ENCODE measurements at places on chromosomes 11 and 22.
A peak's percentile ranks its signal among the peaks of the same experiment; 100 is the strongest.

DNA sequence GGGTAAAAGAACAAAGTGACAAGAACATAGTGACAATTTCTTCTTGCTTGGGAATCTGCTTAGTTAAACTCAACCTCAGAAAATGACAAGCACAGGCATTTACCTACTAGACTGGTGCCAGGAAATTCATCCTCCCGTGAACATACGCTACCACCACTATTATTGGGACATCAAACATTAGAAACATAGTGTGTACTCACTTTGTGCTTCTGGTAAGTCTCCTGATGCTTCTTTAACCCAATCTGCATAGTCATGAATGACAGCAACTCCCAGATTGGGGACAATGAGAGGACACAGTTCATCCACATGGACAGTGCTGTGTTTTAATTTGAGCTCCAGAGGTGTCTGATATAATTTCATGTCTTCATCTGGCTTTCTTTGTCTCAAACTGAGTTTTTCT is 29.2 kb upstream of the CHRNA10 start:
- DNase-seq = no peak

DNA sequence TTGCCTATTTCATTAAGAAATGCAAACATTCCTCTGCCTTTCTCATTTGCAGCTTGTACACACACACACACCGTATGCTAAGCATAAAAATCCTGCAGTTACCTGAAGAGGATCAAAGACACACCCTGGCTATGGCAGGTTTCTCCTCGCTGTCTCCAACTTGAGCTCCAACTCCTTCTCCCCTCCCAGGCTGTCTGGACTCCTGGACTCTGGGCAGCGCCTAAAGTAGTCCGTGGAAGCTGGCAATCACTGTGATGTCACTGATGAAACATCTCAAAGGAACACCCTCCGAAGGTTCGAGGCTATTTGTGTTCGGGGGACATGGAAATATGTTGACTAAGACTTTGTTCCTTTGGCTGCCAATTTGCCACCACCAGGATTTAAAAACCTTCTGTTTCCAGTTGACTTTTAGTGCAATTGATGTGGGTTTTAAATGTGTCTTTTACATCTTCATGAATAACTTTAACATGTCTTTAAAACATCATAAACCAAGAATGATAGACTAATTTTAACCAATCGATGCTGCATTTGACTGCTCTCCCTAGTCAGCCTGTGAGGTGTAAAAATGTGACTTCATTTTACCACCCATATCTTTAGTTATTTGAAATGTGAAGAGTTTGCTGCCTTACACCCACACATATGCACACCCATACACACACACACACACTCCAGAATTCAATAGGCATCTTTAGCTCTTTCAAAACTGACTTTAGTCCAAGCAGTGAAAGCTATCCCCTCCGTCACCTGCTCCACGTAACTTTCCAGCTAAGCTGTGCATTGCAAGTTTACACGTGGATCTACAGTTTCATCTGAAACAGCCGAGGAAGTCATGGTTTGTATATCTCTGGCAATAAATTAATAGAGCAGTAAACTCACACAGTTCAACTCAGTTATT is at the start of gene SLN:
Gene SLN (minus strand): TSS at position 196 of the 895 bp plus-strand sequence.
- no peak for DNase-seq

GRCh38 chr11:3218483-3219280 is at the start of gene MRGPRG:
TSS of gene MRGPRG (minus strand) at chr11:3218813. CDS start at chr11:3218813, 0 bp downstream.
- DNase-seq = no peak

GRCh38 chr11:78350646-78351165 is 66.9 kb downstream of the GAB2 start:
- DNase-seq = no peak

- DNase-seq = no peak
These were observed 18.8 kb upstream of the RBX1 start for GRCh38 chr22:40932396-40932795.

DNA sequence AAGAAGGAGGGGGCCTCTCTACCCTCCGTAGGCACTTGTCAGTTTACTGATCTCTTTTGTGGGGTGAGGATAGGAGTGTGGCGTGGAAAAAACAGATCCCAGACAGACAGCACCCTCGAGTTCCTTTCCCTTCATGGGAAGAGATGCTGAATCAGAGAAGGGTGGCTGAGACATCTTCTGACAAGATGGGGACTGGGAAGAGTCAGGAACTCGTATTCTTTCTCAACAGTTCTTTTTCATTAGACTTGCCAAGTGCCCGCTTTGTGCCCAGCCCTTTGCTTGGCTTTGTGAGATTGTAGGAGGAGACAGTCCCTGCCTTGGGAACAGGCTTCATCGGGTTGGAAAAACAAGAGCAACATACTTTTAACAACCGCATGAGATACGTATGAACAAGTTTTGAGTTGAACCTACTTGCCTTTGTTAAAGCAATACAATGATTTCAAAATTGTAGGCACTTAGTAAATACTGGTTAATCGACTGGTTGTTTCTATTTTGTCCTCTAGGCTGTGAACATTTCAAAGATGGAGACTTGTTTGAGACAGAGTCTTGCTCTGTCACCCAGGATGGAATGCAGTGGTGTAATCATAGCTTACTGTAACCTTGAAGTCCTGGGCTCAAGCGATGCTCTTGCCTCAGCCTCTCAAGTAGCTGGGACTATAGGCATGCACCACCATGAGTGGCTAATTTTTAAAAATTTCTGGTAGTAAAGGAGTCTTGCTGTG is 1.1 kb downstream of the RRM1 start:
- no peak for DNase-seq

GRCh38 chr11:67174311-67174710 is 55.2 kb downstream of the KDM2A start:
- no peak for DNase-seq

- DNase-seq = no peak
These were observed 6.8 kb downstream of the CFL1 start for GRCh38 chr11:65851083-65851579.

- DNase-seq = no peak
These were observed 8.3 kb upstream of the SLC39A13 start for GRCh38 chr11:47399860-47400767.

DNA sequence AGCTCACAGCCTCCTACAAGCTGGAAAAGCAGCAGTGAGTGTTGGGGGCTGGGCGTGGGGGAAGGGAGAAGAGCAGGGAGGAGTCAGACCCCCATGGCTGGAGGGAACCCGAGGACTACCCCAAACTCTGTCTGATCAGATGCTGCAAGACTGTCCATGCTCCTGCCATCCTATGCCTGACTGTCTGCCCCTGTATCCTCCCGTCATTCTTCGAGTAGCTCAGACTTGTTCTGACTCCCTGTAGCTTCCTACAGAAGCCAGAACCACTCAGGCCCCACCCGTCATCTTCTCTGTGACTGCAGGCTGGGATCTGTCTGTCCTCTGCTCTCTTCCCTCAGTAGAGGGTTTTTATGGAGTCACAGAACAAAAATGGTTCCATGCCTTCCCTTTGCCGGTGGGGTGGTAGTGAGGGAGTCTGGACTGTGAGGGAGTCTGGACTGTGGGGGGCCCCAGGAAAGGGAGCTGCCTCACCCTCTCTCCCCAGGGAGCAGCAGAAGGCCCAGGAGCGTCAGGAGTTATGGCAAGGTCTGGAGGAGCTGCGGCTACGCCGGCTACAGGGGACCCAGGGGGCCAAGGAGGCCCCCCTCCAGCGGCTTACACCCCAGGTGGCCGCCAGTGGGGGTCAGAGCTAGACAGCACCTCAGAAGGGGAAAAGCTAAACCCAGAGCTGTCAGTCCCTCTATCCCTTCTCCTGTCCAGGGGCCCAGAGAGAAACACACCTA is 2.3 kb downstream of the GPHA2 start:
- DNase-seq = no peak

DNA sequence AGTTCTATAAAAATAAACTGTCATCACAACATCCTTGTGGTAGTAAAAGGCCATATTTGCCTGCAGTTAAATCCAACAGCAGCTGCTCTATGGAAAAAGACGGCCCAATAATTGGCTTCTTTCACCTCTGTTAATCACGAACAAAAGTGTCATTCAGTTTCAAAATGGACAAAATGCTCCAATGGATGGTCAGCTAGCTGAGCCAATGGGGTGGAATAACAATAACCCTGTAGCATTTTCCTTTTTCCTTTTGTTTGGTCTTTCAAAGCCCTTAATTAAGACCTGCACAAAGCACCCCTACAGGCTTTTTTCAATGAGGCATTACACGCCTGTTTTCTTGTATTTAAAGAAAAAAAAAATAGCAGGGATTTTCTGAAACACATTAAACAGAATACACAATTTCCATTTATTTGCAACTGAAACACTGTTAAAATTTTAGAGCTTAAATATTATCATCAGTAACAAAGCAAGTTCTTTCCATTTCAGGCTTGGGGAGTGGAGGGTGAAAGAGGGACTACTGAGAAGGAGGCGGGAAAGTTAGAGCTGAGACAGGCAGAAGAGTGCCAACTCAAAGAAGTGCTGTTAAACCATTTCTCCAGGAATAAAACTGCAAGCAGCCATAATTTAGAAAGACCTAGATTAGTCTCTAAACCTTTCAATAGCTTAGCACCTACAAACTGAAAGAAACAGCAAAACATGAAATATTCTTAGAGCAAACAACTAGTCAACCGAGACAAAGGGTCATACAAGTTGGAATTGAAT is 28.7 kb downstream of the LGR4 start:
- DNase-seq = no peak

GRCh38 chr11:120055646-120056045 is 82.3 kb downstream of the TRIM29 start:
- DNase-seq = no peak

GRCh38 chr11:105377870-105378269 is 232.0 kb upstream of the GRIA4 start:
- DNase-seq = no peak

- DNase-seq = no peak
These were observed 16.7 kb downstream of the PHLDA2 start for GRCh38 chr11:2912498-2912897.

GRCh38 chr11:20363149-20363499 is 390 bp upstream of the HTATIP2 start:
- no peak for DNase-seq

DNA sequence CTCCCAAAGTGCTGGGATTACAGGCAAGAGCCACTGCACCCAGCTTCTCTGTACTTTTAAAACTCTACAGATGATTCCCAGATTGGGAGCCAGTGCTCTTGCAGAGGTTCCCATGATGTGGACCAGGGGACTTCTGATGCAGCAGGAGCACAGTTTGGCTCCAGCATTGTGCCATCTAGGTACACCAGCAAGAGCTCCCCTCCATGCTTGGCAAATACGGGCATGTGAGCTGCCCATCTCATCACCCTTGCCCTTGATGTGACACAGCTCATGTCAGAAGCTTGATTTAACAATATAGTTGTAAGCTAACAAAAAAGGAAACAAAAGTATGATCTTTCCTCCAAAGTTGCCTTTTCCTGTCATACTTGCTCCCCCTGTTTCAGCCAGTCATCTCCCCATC is 28.7 kb downstream of the SNU13 start:
- DNase-seq = no peak

GRCh38 chr11:92227959-92228935 is 3.6 kb downstream of the FAT3 start:
- peak; percentile 4 for DNase-seq

- DNase-seq = no peak
These were observed 3.3 kb upstream of the TYMP start for GRCh38 chr22:50532824-50533796.

GRCh38 chr11:269146-269890 is 8.9 kb upstream of the NLRP6 start:
- no peak for DNase-seq

GRCh38 chr11:68837583-68838571 is 3.8 kb downstream of the CPT1A start:
- DNase-seq = no peak

DNA sequence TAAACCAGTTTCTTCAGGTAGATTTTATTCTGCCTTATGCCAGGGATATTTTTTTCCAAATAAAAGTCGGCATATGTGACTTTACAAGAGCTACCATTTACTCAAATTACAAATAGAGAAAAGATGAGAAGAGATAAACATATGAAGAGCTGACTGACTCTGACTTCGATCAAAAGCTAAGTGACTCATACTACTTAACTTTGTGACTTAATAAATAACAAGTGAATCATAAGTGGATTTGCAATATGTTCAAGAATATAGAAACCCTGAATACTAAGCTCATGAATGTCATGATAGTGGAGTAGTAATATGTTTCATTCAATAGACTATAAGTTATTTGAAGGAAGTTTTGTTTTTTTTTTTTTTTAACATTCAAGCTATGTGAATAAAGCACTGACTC is 130.5 kb upstream of the ANO3 start:
- DNase-seq = no peak

- no peak for DNase-seq
These were observed 192.5 kb downstream of the FAT3 start for GRCh38 chr11:92416971-92417725.

DNA sequence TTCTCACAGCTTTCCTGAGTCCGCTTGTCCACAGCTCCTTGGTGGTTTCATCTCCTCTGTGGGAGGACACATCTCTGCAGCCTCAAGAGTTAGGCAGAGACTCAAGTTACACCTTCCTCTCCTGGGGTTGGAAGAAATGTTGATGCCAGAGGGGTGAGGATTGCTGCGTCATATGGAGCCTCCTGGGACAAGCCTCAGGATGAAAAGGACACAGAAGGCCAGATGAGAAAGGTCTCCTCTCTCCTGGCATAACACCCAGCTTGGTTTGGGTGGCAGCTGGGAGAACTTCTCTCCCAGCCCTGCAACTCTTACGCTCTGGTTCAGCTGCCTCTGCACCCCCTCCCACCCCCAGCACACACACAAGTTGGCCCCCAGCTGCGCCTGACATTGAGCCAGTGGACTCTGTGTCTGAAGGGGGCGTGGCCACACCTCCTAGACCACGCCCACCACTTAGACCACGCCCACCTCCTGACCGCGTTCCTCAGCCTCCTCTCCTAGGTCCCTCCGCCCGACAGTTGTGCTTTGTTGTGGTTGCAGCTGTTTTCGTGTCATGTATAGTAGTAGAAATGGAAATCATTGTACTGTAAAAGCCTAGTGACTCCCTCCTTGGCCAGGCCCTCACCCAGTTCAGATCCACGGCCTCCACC is 11.7 kb downstream of the RASD2 start:
- no peak for DNase-seq

DNA sequence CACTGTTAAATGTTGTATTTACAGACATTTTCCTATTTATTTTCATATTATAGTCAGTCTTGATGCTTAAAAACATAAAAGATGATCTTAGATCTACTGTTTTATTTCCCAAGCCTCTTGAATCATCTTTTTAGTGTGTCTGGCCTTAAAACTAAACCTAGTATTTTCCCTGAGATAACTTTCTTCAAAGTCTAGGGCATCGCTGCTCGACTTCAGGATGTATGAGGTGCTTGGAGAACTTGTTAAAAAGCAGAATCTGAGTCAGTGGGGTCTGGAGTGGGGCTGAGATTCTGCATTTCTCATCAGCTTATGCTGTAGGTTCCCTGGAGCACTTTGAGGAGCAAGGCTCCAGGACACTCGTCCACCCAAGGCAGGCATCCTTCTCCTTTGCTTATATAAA is 404.9 kb downstream of the TENM4 start:
- no peak for DNase-seq

Measured in hypothalamus (tissue), 51 donors.